Sigmoid colon (tissue), 7 donors: ENCODE measurements at places on chromosomes 5 and 9. TPM values are rescaled to one million over a fixed set of nuclear protein-coding genes. Genes with fewer than 3 reads are reported as not detected.

Gene ACTBL2
- total RNA-seq, result not detected

Gene ADAMTS12
- total RNA-seq, result 1.8 TPM

GRCh38 chr5:35198075-35198474 lies 32.2 kb downstream of the PRLR start:
- no peak for DNase-seq
- no peaks in the 10 kb centered on the region for H3K4me1 ChIP-seq
- H3K36me3 ChIP-seq, result no peaks in the 10 kb centered on the region
- H3K27ac ChIP-seq, result no peak overlapping the region

GRCh38 chr5:109105631-109106267 lies 304.0 kb downstream of the PJA2 start:
- DNase-seq, result no peak
- H3K4me1 ChIP-seq, result peaks cover 22% of the 10 kb centered on the region
- no peaks in the 10 kb centered on the region for H3K27me3 ChIP-seq
- H3K36me3 ChIP-seq, result no peaks in the 10 kb centered on the region

DNA sequence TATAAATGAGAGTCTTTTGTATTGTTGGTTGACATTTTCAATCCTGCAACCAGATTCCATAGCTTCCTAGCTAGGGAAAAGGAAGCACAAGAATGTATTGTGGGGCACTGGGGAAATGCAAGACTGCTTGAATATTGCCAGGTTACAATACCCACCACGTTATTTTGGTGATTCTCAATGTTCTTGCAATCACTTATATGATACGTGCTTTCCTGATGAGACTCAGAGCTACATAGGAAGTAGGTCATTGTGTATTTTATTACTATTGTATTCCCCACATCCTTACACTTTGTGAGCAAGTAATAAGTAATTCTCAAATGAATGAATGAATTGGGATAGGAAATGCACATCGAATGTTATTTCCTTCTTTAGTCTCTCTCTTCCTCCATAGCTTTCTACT lies 217.1 kb upstream of the CD180 start:
- no peak for DNase-seq
- H3K36me3 ChIP-seq, result no peaks in the 10 kb centered on the region
- no peaks in the 10 kb centered on the region for H3K4me1 ChIP-seq
- H3K27me3 ChIP-seq, result no peaks in the 10 kb centered on the region
